Common myeloid progenitor, CD34-positive (primary cell): ENCODE measurements at places on chromosomes 1 and 21.

DNA sequence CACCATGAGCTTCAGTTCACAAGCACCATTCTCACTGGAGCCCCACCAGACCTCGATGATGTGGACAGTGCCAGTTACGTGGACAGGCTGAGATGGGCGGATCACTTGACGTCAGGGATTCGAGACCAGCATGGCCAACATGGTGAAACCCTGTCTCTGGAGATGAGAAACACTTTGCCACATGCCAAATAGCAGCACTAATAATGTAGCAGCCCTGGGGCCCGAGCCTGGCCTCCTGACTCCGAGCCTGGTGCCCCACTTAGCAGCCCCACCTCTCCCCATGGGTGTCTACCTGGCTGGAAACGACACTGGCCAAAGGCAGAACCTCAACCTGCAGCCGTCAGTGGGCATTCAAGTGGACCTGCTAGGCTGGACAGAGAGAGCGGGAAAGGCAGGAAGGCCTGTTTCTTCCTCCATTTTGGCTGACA, 129.1 kb downstream of the TOMM20 start:
- no peak for DNase-seq

GRCh38 chr1:24865168-24865567, 64.9 kb downstream of the RUNX3 start:
- no peak for DNase-seq

- DNase-seq, result peak; percentile 26
These were observed 29.6 kb upstream of the AGL start for GRCh38 chr1:99820546-99820945.

GRCh38 chr1:14804626-14805025, 206.1 kb downstream of the KAZN start:
- DNase-seq, result peak; percentile 64

GRCh38 chr1:8076176-8076575, 50.1 kb upstream of the ERRFI1 start:
- no peak for DNase-seq

GRCh38 chr1:42316292-42316691, 18.7 kb downstream of the FOXJ3 start:
- no peak for DNase-seq

GRCh38 chr1:172184506-172185191, 235.8 kb upstream of the C1orf105 start:
- DNase-seq, result no peak

- DNase-seq, result no peak
These were observed 67.6 kb downstream of the FHAD1 start for GRCh38 chr1:15314328-15315281.

DNA sequence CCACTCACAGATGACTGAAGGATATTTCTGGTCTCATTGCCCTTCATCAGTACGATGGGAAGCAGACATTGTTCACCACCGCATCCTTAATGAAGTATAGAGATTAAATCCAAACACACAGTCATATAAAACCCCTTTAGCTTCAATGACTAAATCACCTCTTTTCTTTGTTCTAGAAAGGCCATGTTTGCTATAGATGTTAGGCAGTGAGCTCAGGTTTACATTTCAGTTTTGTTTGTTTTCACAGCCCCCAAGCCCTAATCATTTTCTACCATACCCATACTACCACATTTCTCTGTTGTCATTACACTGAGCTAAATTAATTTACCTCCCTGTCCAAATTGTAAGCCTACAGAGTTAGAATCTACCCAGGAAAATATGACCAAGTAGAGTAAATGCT, 385.1 kb downstream of the NTNG1 start:
- no peak for DNase-seq
